Umbilical cord (tissue), 2 donors: ENCODE measurements at places on chromosomes 5 and 9.

DNA sequence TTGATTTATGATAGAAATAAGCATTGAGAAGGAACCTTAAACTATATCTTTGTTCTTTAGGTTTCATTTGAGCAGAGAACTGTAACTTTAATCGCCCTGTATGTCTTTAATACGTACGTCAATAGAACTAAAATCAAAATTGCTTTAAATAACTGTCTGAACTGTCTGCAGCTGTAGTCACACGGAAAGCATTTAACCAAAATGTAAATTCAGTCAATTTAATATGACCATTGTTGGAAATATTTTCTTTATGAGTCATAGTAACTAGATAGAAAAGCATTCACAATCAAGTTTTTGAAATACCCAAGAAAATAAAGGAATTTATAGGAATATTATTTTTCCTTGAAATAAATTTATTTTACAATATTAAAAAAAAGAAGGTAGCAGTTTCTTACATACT, 157.1 kb upstream of the CDH6 start:
- no peak for DNase-seq

DNA sequence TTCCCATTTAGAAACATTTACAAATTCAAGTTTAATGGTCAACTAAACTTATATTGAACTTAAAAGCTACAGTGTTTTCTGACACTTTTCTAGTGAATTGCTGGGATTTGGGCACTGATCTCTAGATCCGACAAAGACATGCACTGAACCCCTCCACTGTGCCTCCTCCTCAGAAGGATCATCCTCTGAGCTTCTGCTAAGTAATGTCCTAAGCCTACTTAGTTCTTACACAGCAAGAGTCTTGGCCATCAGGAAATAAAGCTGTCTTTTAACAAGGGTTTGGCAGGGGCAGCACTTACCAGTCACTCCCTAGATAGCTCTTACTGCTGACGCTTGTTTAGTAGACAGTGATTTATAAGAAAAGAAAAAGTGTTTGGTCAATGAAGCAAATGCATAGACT, 50.5 kb downstream of the FAM81B start:
- peak; percentile 55 for DNase-seq

DNA sequence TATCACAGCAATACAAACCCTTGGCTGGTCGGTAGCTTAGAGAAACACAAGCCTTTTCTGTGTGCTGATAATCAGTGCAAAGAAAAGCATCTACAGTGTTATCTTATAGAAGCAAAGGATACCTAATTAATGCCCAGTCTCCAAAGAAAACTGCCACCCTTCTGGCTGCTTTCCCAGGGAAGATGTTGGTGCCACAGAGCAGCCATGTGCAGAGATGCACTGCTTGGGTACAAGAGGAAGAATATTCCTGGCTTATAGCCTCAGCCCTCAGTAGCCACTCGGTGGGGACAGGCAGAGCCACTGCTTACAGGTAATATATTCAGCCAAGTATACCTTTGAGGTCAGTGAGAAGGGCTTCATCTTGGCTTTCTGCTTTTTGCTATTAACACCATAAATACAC, 185.3 kb downstream of the PCSK1 start:
- no peak for DNase-seq

GRCh38 chr5:154706416-154706815, 48.8 kb upstream of the LARP1 start:
- DNase-seq: no peak

- peak; percentile 55 for DNase-seq
Measured at GRCh38 chr5:73201547-73202513, 28.8 kb downstream of the TMEM174 start.

DNA sequence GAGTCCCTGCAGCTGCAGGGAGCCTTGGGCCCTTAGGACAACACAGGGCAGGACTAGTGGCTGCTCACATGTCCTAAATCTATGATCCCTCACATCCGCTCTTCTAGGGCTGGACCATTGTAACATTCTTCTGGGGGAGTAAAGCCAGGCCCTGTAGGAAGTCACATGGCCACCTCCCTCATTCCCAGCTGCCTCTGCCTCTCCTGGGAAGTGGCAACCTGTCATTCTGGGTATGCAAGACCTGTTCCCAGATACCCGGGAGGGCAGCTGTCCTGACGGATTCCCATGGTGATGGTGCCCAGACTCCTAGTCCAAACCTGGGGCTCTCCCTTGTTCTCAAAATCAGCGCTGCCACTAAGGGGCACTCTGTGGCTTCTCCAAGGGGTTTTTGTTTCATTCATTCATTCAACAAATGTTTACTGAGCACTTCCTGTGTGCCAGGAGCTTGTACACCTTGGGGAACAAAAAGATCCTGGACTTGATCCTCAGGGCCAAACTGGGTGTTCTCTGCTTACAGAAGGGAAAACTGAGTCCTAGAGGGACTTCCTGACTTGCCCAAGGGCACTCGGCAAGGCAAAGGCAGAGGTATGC, 85.6 kb downstream of the PSD2 start:
- peak; percentile 44 for DNase-seq

DNA sequence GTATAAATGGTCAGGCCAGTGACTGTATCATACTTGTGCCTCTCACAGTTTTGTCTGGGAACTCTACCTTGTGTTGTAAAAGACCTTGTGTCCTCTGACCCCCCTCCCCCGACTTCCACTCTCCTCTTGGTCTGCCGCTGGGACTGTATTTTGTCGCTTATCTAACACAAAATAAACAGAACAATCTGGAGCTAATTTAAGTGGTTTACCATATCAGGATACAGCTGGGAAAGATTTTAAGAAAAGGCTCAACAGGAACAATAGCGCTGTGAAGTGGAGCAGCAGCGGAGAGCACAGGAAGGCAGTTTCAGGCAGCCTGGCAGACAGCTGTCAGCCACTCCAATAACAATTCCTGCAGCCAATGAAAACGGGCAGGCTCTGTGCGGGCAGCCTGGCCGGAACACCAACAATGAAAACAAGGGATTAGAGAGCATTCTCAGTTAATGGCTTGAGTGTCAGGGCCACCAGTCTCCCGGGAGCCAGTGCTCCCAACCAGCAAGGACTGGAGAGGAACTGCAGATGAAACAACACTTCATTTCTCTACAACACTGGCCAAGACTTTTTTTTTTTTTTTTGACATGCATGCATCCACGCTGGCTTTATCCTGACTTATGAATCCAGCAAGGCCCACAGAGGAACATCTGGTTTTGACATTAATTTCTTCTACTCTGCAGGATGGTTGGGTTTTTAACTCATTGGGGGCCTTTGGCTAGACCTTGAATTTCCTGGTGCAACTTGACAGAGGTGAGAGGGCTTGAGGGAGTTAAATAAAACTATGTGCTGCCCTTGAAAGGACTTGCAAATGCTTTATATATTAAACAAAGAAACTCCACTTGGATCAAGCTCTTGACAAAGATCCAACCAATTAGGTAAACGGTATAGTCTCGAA, 76.7 kb downstream of the ARSB start:
- DNase-seq: peak; percentile 83

GRCh38 chr9:83563360-83563759, 25.2 kb upstream of the FRMD3 start:
- no peak for DNase-seq

DNA sequence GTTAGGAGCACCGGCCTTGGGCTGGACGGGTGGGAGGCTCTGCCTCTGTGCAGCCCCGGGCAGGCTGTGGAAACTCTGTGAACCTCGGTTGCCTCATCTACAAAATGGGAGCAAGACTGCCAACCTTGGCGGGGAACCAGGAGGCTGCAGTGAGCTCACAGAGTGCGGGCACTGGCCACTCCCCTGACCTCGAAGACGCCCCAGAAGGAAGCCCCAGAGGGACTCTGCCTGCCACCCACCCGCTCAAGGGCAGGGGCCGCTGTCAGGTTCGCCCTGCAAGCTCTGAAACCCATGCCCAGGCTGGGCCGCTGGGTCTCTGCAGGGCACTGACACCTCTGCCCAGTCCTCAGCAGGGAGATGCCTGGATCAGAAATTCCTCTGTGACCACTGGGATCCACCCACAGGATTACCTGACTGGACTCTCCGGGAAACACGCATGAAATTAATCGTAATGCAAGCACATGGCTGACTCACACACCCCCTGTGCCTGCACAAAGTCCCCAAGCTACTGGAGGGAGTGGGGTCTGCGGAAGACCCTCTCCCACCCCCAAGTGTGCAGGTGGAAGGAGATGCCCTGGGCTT, 7.4 kb downstream of the CCDC187 start:
- DNase-seq: no peak

DNA sequence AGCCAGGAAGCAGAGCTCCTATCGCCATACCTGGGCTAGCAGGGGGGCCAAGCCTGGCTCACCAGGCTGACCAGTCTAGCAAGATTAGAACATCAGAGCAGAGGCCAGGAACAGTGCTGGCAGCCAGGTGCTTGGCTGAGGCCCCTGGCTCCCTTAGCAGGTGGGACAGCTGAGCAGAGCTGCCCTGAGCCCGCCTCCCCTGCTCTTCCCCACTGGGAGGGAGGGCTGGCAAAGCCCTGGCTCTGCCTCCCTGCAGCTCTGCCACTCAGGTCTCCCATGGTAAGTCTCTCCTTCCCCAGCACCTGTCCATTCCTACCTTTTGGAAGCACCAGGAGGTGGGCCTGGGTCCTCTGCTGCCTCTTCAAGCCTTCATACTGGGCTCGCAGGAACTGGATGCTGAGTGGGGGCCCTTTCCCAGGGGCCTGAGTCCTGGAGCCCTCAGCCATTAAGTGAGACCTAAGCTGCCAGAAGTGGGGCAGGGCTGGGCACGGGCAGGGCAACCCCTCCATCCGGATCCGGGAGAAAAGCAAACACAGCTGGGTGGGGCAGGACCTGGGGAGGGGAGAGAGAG, 803 bp downstream of the C9orf152 start:
- no peak for DNase-seq

- DNase-seq: no peak
Measured at GRCh38 chr9:113645978-113646253, 182.4 kb downstream of the RGS3 start.

DNA sequence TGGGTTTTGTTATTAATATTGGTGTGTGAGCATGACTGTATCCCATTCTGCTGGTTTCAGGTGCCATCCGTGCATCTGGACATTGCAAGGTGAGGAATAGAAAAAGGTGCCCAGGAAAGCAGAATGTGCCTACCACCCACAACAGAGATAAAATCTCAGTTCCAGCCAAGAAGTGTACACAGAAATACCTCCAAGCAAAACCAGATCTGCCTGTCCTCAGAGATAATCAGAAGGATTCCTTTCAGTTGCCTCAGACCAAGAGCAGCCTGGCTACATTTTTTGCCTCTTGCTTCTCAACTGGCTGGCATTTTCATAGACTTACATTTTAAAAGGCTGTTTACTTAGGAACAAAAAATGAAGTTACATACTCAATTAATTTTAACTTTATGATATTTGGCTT, 12.1 kb upstream of the ABLIM3 start:
- DNase-seq: peak; percentile 67

GRCh38 chr9:16510482-16510881, 360.0 kb downstream of the BNC2 start:
- DNase-seq: no peak

DNA sequence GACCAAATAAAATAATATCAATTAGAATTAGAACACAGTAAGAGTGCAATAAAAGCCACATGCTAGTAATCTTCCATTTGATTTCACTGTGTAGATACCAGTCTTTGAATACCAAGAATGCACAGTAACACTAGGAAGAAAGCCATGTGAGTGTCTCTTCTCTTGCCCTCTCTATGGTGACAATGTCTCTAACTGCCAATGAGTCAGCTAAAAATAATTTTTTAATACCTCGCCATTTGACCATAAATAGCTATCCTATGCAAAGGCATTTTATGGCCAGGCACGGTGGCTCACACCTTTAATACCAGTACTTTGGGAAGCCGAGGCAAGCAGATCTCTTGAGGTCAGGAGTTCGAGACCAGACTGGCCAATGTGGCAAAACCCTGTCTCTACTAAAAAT, 30.6 kb downstream of the EDIL3 start:
- DNase-seq: no peak

DNA sequence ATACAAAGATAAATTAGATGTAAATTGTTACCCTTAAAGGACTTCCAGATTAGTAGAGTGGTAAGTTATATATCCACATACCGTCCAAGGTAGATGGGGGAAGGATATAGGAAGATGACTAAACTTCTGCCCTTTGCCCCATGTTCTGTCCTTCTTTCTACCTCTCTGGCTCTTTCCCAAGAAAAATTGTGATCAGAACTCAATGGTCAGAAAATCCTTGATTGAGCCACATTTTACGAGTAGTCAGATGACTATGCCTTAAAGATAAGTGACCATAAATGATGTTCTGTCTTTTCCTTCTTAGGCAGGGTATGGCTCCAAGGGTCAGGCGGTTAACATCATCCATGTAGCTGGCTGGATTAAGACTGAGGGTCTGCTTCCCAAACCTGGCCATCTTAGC, 4.4 kb downstream of the FRRS1L start:
- no peak for DNase-seq

DNA sequence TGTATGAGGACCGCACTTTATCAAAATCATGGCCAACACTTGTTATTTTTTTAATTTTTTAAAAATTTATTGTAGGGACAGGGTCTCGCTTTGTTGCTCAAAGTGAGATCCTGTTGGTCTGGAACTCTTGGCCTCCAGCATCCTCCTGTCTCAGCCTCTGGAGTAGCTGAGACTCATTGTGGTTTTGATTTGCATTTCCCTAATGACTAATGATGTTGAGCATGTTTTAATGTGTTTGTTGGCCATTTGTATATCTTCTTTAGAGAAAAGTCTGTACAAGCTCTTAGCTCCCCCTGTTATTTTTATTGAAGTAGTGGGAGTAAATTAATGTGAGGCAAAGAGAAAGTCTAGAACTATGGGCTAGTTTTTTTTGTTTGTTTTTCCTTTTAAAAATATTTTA, 1.6 kb upstream of the RPS6 start:
- no peak for DNase-seq

DNA sequence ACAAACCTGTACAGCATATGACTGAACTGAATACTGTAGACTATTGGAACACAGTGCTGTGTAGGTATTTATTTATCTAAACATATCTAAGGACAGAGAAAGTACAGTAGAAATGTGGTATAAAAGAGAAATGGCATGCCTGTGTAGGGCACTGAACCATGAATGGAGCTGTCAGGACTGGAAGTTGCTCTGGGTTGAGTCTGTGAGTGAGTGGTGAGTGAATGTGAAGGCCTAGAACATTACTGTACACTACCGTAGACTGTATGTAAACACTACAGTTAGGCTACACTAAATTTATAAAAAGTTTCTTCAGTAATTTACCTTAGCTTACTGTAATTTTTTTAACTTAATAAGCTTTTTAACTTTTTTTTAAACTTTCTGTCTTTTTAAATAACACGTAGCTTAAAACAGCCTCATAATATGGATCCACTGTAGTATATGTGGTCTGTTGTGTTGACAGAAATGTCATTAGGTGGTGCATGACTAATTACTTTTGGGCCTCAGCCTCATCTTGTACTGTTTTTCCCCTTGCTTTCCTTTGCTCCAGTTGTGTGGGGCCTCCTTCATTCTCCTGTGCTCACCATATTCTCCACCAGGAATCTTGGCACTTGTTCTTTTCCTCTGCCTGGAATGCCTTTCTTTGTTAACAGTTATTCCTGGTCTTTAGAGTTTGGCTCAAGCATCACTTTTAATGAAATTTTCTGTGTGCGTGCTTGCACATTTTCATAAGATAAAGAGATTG, 8.8 kb downstream of the SPIN1 start:
- DNase-seq: peak; percentile 29

GRCh38 chr5:63125862-63126261, 547.2 kb downstream of the LRRC70 start:
- DNase-seq: peak; percentile 9

GRCh38 chr9:120514405-120514804, 65.6 kb downstream of the CDK5RAP2 start:
- DNase-seq: no peak
